ENCODE measurements at places on chromosomes 13 and 19.

- DNase-seq = no peak
These were observed 99.8 kb upstream of the GJB6 start for GRCh38 chr13:20331949-20332348.

DNA sequence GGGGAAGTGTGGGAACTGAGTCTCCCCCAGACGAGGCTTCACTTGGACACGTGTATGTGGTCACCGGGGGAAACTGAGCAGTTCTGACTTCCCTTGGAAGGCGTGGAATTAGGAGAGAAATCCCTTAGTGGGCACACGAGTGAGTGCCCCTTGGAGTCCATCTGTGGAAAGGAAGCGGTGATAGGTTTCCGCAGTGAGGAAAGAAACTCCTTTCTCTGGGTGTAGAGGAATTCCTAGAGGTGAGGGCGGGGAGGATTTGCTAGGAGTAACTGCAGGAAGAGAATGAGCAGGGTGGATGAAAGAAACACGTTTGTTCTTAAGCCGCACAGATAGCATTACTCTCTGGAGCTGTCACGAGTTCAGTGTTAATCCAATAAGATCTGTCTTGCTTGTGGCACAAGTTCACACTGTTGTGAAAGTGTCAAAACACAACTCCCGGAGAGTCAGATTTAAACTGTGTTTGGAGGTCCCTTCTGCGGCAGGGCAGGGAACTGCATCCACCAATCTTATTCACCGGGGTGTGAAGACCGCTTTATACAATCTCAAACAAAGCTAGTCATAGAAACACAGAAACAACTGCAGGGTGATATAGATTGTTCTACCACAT lies 1.2 kb downstream of the KL start:
- peak; percentile 39 for DNase-seq

DNA sequence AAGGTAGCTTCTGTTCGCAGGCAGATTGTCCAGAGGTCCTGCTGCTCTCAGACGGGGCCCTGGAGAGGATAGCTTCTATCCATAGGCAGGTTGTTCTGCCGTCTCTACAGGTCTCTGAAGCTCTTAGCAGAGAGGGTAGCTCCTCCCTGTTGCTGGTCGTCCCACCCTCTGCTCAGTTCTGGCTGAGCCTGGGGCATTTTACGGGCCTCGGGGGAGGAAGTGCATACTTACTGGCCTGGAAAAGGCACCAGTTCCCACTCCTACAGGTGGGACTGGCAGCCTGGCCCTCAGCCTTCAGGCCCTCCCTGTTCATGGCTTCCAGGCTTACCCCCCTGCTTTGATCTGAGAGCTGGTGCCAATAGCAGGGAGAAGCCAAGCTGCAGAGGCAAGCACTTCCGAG lies 42.3 kb downstream of the USPL1 start:
- DNase-seq = no peak

GRCh38 chr19:53132141-53132991 lies at the start of gene ZNF415:
ZNF415 (minus strand) TSS chr19:53132910; CDS start chr19:53122676, 10,234 bp downstream.
- peak; percentile 61 for DNase-seq

Measured in CD4-positive, alpha-beta T cell treated with Interleukin-1 beta for 1 hour (primary cell).